ENCODE measurements at places on chromosomes 16 and 17. TPM values are rescaled to one million over a fixed set of nuclear protein-coding genes. Genes with fewer than 3 reads are reported as not detected.

GRCh38 chr17:79844869-79845600 lies 5.8 kb upstream of the CBX4 start:
- DNase-seq = peak; percentile 71

Gene NUDT7
- 45.5 TPM for total RNA-seq

GRCh38 chr17:43314611-43315011 lies 80.8 kb upstream of the RNU2-1 start:
- peak; percentile 13 for DNase-seq

GRCh38 chr16:2511128-2511800 lies 2.5 kb upstream of the ATP6V0C start:
- peak; percentile 80 for DNase-seq

DNA sequence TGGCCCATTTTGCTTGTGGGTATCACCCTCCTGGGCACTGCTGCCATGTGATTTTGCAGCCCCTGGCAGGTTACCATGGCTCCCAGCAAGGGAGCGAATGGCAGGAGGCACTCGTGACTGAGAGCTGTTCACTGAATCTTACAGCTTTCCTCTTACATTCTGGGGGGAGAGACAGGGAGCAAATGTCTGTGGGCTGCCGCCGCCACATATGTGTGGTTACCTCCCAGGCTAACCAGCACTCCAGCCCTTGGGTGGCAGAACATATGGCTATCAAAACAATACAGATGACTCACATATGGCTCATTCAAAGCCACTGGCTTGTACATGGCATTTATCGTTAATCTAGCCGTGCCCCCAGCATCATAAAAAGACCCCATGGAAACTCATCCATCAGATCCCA lies 19.8 kb downstream of the GTF3C1 start:
- DNase-seq = no peak

GRCh38 chr16:71573387-71574094 lies 3.4 kb downstream of the TAT start:
- no peak for DNase-seq
